Posterior vena cava (tissue), 2 donors: ENCODE measurements at places on chromosomes 7 and 10. TPM values are rescaled to one million over a fixed set of nuclear protein-coding genes. Genes with fewer than 3 reads are reported as not detected.

DNA sequence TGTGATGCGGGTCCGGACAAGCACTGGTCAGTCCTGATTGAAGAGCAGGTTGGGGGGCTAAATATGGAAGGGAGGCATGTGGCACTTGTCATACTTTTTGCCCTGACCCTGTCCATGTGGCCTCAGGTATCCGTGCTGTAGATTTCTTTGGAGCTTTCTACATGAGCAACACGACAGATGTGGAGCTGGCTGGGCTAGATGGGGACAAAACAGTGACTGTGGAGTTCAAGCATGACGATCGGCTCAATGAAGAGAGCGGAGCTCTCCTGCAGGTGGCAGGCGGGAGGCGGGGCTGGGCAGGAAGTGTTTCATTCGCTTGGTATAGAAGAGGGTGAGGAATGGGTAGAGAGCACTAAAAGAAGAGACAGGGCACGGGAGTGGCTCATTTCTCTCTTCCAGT, 13.0 kb upstream of the CHCHD1 start:
- DNase-seq = no peak

DNA sequence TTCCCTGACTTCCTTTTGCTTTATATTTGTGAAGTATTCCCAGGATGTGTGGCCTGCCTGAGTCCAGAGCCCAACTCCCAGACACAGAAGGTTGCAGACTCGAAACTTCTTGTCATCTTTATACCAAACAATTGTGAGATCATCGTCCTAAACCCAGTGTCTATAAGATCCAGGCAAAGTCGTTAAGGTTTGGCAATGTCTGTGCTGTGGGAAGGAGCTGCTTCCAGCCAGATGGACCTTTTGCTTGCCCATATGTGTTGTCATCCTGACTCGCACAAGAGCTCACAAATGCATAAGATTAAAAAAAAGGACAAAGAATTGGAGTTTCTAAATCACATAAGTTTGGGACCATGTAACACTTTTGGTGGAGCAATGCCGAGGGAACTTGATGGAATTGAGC, 37.0 kb downstream of the WNT2 start:
- DNase-seq = no peak

DNA sequence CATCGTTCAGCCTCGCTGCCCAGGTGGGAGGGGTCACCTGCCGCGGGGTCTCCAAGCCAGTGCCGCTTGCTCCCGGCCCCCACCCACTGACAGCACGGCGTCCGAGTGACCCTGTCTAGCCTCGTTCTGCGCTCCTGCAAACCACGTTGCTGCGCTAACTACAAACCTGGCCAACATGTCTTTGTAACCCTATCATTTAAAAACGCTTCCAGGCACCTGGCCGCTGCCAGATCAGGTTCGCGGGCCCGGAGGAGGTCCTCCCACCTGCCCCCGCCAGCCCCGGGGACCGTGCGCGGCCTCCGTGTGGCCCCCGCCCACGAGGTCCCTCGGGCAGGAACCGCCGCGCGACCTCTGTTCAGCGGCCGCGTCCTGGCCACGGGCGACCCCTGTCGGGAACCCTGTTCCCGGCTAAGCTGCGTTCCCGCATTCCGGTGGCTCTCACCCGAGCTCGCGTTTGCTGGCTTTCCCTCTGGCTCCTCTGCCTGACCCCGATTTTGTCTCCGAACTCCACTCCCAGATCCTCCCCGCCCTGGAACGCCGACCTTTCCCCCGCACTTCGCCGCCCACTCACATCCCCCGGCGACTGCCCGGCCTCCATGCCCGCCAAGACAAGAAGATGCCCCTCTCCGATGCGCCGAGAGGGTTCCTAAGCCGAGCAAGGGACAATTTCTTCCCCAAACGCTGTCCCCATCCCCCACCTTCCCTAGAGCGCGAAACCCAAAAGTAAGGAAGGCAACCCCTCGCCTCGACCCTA, 2.4 kb downstream of the SFMBT2 start:
- DNase-seq = peak; percentile 88

- no peak for DNase-seq
Measured at GRCh38 chr7:98988641-98989040, 110.3 kb downstream of the TRRAP start.

DNA sequence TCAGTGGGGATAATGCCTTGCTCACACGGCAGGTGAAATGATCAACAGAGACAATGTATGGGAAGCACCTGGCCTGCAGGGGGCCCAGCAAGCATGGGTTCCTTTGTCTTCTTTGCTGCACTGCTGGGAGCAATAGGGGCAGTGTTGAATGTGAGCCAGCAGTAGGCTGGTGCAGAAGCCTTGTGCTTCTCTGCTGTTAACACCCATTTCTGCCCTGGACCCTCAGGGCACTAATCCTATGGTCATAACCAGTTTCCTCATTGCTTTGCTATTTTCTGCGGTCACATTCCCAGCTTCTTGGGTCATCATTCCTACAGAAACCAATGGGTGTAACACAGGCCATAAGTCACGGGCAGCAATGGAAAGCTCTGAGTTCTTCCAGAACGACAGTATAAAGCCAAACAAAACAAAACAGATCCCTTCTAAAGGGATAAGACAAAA, 10.9 kb upstream of the LGI1 start:
- no peak for DNase-seq

- peak; percentile 91 for DNase-seq
Measured at GRCh38 chr10:76251841-76252671, 820.6 kb downstream of the LRMDA start.

- DNase-seq = peak; percentile 80
Measured at GRCh38 chr7:127588697-127589482, 679 bp downstream of the ARF5 start.

- DNase-seq = no peak
Measured at GRCh38 chr7:101731502-101732084, 85.8 kb upstream of the CUX1 start.

WAC gene
- 124 TPM for total RNA-seq

PPP1R9A gene
- total RNA-seq = 7.3 TPM

IFIT1B gene
- 0.14 TPM for total RNA-seq

ENKUR gene
- total RNA-seq = not detected

LBX1 gene
- not detected for total RNA-seq
